HT-29 (cell line): ENCODE measurements at places on chromosomes 1 and 21. TPM values are rescaled to one million over a fixed set of nuclear protein-coding genes. Genes with fewer than 3 reads are reported as not detected.

- DNase-seq = no peak
These were observed 24.9 kb downstream of the ZNF281 start for GRCh38 chr1:200384818-200385390.

DNA sequence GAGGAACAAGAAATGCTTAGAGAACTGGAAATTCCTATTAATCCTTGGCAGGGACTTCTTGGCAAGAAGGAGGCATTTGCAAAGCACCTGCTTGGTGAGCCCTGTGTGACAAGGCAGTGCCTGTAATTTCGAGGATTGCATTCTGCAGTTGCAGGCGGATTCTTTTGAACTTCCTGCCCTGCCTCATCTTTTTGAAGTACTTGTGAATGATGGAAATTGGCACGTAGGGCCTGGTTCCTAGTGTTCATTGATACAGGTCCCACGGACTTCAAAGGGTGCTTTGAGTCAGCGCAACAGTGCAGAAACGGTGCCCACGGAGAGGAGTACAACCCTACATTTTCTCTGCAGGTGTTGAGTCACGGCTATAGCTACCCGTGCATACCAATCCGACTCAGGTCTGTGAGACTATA is 6.4 kb downstream of the HUNK start:
- DNase-seq = no peak

Gene ADAM30
- not detected in 2 replicates for total RNA-seq

Gene MFAP2
- 0.08 and 0.33 TPM in 2 replicates for total RNA-seq

DNA sequence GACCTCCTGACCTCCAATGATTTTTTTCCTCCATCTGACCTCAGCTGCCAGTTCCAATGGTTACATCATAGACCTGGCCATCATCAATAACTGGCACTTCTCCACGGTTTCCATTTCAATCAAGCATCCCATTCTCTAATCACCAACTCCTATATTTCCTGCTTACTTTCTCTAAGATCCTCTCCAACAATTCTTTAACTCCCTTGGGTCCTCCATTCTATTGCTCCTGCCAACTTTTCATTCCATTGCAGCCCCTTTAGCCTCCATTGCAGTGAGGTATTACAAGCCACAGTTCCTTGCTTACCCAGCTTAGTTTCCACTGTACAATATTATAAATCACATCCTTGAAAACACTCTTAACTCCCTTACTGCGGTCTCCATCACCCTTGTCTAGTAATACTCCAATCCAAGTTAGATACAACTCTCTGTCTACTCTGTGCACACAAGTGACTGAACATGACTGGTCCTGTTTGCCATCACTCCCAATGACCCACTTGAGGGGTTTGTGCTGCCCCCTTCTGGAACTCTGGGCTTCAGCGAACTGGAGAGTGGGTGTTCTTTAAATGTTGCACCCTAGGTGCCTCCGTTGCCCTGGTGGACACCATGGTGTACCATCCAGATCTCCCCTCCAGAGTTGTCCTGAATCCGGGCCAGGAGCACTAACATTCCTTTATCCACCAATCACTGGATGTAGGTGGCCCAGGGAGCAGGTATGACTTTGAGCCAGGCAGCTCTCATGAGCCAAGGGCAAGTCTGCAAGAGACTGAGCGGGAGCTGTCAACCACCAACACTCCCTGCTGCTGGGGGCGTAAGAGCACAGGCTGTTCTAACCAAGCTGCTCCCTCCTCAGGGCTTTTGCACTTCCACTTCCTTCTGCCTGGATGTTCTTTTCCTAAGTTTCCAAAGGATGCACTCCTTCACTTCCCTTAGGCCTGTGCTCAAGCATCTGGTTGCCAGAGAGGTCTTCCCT is 3.7 kb upstream of the FNDC7 start:
- DNase-seq = no peak
